ENCODE measurements at places on chromosomes 5 and 9.

DNA sequence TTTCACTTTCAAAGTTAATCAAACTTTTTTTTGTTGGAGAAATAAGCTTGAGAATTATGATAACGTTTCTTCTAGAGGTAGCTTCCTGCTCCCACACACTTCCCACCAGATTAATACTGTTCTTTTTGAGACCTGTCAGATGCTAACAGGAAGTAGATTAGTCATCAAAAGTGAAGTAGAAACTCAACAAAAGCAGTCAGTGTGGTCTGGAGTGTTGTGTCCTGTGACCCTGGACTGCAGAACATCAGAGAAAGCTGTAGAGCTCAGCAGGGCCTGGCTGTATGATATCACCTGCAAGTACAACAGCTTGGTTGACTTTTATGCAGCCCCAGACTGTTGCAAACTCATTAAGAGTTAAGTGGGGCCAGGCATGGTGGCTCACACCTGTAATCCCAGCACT, 495.7 kb upstream of the CYLC2 start:
- DNase-seq = no peak

DNA sequence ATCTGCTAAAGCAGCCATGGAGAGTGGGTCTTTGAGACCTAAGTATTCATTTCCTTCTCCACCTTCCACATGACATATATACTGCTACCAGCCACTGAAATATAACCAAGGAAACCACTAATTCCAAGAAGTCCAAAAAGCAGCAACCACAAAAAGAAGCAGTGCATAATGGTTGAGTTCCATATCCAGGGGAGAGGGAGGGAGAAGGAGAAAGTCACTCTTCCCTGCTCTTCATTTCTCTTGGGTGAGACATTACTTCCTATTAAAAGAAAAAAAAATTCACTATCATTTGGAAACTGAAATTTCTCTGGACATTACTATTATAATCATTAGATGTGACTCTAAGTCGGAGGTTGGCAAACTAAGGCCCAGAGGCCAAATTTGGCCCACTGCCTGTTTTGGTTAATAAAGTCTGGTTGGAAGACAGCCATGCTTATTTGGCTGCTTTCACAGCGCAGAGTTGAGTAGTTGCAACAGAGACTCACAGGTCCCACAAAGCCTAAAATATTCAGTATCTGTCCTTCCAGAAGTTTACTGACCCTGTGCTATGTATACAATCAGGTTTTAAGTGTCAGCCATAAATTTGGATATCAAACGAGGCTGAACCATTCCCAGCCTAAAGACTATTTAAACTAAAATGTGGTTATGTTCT, 168.6 kb downstream of the MPDZ start:
- no peak for DNase-seq

DNA sequence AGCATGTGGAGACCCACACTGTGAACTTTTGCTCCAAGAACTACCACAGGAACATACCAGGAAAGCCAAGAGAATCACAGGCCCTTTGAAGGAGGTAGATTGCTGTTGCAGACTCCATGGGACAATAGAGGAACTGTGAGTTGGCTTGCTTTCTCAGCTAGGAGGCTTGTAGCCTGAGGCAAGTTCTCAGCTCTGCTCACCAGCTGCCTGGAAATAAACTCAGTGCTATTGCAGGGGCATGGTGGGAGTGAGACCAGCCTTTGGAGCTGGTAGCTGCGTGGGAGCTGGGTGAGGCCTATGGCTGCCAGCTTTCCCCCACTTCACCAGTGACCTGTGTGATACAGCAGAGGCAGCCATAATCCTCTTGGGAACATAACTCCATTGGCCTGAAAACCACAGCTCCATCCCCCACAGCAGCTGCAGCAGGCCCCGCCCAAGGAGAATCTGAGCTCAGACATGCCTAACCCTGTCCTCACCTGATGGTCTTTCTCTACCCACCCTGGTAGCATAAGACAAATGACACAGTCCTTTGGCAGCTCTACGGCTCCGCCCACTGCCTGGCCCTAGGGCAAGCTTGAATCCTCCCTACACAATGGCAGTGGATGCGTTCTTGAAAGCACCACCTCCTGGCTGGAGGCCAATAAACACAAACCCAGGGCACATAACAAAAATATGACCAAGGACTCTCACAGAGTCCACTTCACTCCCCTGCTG, 389.5 kb downstream of the KIF4B start:
- DNase-seq = no peak

DNA sequence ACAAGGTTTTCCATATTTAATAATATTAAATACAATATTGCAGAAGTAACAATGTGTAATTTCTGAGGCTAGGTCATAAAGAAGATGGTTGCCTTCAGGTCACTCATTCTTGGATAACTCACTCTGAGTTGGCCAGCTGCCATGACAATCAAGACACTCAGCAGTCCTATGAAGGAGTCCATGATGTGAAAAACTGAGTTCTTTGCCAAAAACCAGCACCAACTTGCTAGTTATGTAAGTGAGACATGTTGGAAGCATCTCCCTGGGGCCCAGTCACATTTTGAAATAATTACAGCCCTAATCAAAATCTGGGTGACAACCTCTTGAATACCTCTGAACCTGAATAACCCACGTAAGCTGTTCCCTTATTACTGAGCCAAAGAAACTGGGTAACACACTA, 453.2 kb downstream of the CDH18 start:
- DNase-seq = no peak

GRCh38 chr5:41345295-41345694, 132.0 kb upstream of the C6 start:
- DNase-seq = no peak

- DNase-seq = no peak
These were observed 734.5 kb upstream of the NUDT12 start for GRCh38 chr5:104297076-104297475.

- DNase-seq = no peak
These were observed 148.0 kb downstream of the RORB start for GRCh38 chr9:74645007-74645639.

DNA sequence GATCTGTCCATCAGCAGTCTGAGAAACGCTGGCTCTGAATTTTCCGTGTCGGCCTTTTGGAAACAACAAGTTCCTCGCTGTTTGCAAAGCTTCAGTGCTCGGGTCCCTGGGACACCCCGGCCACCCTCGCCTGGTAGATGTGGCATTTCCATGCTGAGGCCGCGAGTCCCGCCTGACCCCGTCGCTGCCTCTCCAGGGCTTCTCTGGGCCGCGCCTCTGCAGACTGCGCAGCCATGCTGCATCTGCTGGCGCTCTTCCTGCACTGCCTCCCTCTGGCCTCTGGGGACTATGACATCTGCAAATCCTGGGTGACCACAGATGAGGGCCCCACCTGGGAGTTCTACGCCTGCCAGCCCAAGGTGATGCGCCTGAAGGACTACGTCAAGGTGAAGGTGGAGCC, 4.7 kb downstream of the NTNG2 start:
- DNase-seq = no peak

GRCh38 chr5:31630931-31631330, 8.0 kb upstream of the PDZD2 start:
- DNase-seq = no peak

- DNase-seq = no peak
These were observed 49.7 kb downstream of the MYO10 start for GRCh38 chr5:16886366-16886736.

DNA sequence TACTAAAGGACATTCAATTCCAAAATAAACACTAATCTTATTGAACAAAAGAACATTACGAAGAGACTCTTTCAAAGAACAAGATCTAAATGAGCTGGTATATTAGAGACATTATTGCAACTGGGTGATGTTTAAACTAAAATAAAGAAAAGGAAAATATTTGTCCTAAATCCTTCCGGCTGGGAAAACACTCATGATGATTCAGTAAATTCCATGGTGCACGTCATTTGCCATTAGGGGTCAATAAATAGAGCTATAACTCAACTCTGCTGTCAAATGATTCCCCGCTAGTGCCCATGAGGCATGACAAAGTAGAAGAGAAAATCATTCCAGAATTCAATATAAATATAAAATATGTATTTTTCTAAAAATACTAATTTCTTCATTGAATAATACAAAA, 565.5 kb upstream of the TUSC1 start:
- DNase-seq = no peak

GRCh38 chr5:37696190-37697021, 143.4 kb downstream of the GDNF start:
- DNase-seq = no peak

GRCh38 chr5:69492391-69492922, at the start of gene OCLN:
Gene OCLN, plus strand, starts transcription at chr5:69492790. Its CDS starts 11,455 bp downstream, at chr5:69504245.
- DNase-seq = no peak

GRCh38 chr5:72006361-72006760, 100.9 kb upstream of the MAP1B start:
- no peak for DNase-seq

DNA sequence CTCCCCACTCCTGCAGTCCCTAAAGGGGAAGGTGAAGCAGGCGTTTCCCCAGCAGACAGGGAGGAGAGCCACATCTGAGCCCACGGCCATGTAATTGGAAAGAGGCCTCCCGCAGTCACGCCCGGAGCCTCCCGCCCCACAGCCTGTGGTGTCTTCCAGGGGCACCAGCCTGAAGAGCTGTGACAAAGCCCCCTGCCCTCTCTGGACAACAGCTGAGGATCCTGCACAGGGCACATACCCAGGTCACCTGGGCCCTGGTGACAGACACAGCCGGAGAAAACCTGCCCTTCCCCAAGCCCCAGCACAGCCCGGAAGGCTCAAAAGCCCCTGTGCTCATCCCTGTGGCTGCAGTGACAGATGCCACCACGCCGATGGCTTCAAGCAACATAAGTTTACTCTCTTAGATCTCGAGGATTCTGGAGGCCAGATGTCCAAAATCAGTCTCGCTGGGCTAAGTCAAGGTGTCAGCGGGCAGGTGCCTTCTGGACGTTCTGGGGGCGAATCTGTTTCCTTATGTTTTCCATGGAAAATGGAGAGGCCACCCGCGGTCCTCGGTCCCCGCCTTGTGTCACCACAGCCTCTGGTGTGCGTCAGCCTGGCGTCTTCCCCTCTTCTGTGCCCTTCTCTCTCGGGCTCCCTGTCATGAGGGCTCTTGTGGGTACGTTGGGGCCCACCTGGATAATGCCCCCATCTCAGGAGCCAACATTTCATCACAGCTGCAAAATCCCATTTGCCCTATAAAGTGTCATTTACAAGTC, 71.5 kb downstream of the PSMB7 start:
- DNase-seq = no peak

- no peak for DNase-seq
These were observed 46.0 kb upstream of the SHC3 start for GRCh38 chr9:89224633-89225032.

DNA sequence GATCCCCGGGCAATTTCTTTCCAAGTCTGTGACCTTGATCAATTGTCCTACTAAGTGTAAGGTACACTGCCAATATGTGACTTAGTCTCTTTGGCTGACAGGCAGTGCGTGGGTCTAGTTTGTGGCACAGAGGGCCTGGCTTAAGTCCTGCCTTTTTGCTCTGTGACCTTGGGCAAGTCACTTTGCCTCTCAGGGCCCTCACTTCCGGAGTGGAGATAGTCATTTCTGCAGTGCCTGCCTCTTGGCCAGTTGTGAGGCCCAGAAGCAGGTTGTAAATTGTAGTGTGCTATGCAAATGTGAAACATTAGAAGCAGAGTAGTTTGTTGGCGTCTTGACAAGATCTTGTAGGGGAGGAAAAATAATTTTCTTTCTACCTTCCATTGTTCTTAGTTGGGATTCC, 39.0 kb downstream of the KIF4B start:
- no peak for DNase-seq
